ENCODE measurements at places on chromosomes 6 and 20.

DNA sequence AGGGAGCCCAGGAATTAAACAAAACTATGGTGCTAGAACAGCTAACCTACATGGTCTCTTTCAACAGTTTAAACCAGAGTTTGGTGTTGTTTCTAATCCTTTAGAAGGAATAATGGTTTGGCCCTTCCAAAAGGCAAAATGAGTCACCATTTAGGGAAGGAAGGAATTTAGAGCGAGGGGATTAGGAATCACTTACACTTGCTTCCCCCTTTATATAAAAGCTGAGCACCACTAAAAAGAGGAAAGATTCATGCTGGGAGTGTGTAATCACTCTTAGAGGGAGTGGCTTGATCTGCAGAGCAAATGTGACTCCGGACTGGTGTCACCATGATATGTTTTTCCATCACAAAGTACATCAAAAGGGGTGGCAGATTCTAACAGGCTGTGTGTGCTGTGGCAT, 63.6 kb downstream of the F13A1 start:
- DNase-seq, result no peak

GRCh38 chr20:5865604-5866003, 84.7 kb downstream of the TRMT6 start:
- no peak for DNase-seq

GRCh38 chr6:30689985-30690384, 799 bp downstream of the NRM start:
- DNase-seq, result no peak

DNA sequence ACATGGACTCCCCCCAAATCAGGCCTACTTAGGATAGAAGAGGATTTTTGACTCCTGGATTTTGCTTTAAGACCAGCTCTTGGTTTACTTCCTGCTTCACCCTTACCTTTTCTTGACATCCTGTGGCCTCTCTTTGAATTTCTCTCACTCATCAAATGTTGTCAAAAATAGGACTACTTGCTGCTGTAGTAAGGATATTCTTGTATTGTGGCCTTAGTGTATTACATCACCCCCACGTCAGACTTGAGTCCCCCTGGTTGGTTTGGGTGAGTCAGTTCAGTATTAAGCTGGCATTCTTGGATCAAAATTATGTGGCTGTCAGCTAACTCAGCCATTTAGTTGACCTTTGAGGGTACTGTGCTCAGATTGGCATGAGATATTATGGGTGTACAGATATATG, 1.1 kb downstream of the TPX2 start:
- no peak for DNase-seq

DNA sequence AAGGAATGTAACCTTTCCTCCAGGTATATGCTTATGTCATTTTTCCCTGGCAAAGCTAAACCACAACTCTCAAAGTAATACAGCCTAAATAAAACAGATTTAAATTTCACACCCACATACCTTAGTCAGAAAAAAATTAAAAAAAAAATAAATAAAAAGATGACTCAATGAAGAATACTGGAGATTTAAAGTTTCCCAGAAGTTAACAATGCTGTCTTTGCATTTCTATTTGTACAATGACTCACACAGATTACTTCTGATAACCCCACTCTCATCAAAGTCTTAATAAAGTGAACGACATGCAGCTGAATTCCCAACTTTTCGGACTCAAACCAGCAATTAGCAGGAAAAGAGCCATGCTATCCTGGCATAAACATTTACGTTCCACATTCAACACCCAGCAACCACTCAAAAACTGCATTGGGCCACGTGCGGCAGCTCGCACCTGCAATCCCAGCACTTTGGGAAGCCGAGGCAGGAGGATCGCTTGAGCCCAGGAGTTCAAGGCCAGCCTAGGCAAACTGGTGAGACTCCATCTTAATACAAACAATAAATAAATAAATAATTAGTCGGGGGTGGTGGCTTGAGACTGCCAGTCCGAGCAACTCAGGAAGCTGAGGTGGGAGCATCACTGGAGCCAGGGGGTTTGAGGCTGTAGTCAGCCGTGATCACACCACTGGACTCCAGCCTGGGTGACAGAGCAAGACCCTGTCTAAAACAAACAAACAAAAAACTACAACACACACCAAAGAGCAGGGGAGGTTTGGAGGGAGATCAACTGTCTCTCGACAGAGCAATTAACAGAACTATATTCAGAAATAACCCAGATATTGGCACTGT, 130.5 kb downstream of the WDR27 start:
- DNase-seq, result no peak

DNA sequence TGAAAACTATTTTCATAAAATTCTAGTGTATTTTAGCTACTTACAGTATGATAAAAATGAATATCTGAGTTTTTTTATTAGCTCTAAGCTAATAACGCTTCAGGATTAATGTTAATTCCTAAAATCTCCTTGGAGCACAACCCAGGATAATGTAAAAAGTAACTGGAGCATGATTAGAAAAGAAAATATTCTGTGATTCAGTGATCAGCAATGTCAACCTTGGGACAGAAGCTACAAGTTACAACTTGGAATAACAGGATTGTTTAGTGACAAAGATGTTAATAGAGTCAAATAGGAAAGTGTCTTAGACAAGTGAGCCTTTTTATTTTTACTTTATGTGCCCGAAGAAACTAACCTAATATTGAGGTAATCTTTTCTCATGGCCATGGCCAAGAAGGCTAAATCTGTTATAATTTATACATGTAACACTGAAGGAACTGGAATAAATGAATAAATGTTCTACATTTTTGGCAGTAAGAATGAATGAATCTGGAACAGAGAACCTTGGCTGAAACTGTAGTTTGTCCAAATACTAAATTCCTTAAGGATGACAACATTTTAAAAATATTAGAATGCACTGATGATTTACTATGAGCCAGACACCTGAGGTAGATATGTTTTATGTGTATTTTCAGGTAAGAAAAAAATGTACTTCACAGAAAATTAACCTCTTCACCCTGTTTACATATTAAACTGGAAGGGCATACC, 994.0 kb downstream of the GRIK2 start:
- no peak for DNase-seq

DNA sequence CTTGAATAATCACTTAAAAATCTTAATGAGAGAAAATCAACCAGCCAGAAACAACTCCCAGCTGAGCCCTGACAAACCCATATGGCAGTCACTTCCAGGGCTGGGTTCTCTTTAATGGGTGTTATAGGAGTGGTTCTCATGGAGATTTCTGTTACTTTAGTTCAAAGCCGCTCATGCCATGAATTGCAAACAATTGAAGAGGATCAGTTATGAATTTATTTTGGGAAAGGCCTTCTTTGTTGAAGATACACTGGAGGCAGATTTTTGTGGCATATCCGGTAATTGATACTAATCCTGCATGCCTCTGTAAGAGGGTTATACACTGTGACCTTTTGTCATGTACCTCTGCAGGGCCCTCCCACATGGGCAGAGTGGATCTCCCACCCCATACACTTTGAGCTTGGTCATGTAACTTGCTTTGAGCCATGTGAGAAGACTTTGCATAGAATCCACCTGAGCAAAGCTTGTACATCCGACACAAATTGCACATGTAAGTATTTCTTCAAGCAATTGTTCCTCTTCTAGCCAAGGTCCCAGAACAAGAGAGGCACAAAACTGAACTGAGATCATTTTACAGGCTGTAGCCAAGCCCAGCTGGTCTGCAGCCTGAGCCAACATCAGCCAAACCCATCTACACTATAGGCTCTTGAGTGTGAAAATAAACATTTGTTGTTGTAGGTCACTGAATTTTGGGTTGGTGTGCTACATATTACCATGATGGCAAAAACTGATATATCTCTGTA, 492.3 kb downstream of the PREX1 start:
- DNase-seq, result no peak

DNA sequence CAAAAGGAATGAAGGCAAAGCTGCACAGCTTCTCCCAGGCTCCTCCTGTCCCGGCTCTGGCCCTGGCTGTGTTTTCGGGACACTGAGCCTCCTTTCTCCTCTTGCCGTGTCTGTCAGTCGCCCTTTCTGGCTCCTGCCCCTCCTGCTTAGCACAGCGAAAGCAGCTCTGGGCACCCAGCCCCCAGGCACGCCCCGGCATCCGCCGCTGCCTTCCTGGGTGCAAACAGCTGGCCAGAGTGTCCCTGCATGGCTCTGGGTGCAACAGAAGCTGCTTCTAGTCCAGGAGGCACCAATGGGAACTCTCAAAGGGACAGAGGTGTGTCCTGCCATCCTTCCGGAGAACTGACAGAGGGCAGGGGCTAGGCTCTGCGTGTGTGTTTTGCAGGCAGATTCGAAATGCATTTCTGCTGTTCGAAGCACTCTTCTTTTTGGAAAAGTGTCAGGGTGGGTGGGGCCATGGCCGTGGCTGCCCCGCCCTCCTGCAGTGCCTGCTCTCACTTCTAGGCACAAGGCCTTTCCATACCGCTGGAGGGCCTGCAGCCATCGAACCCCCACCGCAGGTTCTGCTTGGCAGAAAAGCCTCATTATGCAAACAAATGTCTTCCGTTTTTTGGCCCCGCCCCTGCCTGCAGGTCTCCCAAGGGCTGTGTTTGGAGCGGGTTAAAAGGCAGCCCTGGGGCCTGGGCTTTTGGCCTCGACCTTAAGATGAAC, 15.5 kb downstream of the COL9A3 start:
- no peak for DNase-seq

DNA sequence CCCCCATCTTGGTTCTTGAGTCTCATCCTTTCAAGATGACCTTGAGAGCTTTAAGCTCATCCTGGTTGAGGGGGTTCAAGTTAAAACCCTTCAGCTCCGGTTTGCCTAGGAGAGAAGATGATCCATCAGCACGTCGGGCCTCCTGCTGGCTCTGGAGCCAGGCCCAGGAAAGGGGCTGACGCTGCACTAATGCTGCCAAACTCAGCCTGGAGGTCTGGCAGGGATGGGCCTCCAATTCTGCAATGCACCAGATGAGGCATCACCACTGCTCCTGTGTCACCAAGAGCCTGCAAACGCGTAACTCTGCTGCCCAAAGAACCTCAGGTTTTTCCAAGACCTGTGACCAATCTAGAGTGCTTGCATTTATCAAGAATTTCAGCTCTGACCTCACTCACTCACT, 6.1 kb downstream of the PDRG1 start:
- no peak for DNase-seq

DNA sequence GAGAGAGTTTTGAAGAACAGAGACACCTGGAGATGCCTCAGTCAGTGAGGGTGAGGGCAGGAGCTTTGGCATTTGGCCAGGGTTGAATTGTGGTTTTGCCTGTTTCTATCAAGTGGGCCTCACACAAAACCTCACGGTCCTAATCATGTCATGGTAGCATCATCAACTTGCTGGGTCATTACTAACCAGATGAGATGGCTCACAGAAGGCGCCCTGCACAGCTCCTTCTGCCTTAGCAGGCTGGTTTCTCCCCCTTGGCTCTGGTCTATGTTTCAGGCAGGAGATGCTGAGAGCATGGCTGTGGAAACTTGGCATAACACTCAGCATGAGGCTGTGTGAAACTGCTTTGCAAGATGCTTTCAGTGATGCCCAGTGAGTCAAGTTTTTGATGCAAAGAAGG, 99.3 kb downstream of the LRRC1 start:
- no peak for DNase-seq

- no peak for DNase-seq
Measured at GRCh38 chr6:120945905-120946594, 388.2 kb downstream of the TBC1D32 start.

DNA sequence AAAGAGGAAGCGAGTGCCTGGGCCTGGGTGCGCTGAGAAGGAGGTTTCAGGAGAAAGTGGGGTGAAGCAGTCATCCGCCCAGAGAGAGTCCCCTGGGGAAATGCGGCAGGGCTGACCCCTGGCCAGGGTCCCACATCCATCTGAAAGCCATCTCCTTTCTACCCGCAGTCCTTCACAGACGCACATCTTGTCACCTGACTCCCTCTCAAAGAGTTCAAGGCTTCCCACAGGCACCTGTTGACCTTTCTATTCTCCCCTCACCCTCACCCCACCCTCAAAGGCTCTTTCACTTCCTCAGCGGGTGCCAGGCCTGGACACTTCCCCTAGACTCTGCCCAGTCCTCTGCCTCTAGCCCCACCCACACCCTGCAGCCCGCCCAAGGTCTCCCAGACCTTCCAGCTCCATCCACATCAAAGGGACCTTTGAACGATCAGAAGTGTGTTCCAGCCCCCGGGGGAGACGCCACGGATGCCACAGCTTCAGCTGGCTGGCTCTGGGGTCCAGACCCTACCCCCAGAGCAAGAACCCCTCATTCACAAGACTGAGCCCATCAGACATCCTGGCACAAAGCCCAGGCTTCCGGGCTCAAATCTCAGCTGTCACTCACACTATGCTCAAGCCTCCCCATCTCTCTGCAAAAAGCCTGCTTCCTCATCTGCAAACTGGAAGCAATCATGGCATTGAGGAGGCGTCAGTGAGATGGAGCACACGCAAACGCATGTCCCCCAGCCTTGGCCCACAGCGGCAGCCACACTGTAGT, 2.1 kb downstream of the CTSZ start:
- no peak for DNase-seq

Measured in T-helper 9 cell (primary cell).